ENCODE measurements at places on chromosomes 5 and 9.

- no peak for DNase-seq
Measured at GRCh38 chr5:133461796-133462516, 150.4 kb downstream of the FSTL4 start.

DNA sequence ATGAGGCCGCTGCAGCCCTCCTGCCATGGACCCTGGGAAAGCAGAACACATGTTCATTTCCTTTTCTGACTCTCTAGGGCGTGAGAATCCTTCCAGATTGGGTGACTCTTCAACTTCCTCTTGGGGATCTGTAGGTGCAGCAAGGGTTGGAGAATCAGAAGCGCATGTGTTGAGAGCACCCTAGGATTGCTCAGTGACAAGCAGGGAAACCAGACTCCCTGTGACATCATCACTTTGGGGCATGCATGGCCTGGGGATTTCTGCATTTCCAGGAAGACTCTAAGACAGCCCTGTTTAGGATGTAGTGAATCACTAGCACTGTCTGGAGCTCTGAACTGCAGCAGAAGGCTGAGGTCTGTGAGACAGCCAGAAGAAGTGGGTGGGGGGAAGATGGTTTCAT, 15.1 kb upstream of the LCP2 start:
- DNase-seq, result no peak

- DNase-seq, result peak; percentile 51
Measured at GRCh38 chr9:79233542-79233941, 338.2 kb upstream of the TLE4 start.

DNA sequence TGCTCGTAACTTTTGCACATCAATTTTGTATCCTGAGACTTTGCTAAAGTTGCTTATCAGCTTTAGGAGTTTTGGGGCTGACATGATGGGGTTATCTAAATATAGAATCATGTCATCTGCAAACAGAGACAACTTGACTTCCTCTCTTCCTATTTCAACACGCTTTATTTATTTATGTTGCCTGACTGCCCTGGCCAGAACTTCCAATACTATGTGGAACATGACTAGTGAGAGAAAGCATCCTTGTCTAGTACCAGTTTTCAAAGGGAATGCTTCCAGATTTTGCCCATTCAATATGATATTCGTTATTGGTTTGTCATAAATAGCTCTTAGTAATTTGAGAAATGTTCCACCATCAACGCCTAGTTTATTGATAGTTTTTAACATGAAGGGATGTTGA, 65.4 kb upstream of the CDH12 start:
- no peak for DNase-seq

- no peak for DNase-seq
Measured at GRCh38 chr5:169893571-169893970, 86.7 kb downstream of the INSYN2B start.
